ENCODE measurements at places on chromosomes 2 and 18. TPM values are rescaled to one million over a fixed set of nuclear protein-coding genes. Genes with fewer than 3 reads are reported as not detected.

Gene NYAP2
- 0.04 TPM for total RNA-seq

Gene MAP2
- 0.18 TPM for total RNA-seq

Gene AGXT
- total RNA-seq, result not detected

Gene FIGLA
- not detected for total RNA-seq

Gene ADAM17
- 14.4 TPM for total RNA-seq

Gene ANKRD62
- total RNA-seq, result not detected

DNA sequence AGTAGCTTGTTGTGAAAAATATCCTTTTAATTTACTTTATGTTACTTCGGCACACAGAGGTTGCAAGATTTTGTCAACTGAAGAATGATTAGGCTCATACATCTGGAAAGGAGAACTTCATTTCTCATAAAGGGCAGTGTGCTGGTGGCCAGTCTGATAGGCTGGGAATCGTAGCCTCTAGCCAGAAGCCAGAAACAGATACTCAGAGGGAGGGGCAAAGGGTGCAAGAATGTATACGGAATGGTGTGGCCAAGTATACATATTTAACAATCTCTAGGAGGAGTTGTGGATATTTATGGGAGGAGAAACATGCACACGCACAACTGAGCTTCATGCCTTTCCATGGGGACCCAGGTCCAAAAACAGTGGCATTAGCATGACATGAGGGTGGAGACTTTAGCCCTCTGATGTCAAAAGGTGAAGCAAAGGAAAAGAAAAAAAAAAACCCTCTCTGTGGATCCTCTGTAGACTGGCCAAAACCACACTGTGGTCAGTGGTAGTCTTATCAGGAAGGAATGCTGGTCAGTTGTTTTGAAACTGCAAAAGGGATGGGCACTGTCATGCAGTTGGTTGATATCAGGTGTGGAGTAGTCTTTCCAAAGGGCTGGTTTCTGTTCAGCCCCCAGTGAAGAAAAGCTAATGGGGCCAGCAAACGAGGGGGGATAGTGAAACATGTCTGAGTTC is 34.9 kb upstream of the APCDD1 start:
- DNase-seq, result no peak

DNA sequence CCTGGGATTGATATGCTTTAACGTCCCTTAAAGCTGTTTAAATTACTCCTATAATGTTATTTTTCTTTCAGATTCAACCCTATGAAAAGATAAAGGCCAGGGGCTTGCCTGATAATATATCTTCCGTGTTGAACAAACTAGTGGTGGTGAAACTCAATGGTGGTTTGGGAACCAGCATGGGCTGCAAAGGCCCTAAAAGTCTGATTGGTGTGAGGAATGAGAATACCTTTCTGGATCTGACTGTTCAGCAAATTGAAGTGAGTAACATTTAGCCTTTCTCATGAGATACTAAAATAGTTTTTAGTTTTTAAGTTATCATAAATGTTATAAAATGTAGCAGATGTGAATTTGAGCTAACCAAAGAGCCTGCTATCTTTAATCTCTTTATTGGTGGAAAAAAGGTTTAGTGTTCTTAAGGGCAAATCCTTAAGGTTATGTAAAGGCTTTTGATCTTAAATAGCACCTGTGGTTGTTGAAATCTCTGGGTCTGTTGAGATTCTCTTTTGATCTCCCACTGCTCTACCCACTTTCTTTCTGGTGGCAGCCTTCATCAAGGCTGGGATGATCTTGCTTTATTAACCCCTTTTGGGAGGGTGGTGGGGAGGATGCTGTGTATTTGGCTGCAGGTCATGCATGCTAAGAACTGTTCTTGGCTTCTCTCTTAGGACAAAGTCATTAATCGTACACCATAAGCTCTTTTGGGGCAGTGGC is 40.9 kb downstream of the UGP2 start:
- no peak for DNase-seq

- DNase-seq, result no peak
These were observed 54.8 kb upstream of the CREB1 start for GRCh38 chr2:207474863-207475485.

DNA sequence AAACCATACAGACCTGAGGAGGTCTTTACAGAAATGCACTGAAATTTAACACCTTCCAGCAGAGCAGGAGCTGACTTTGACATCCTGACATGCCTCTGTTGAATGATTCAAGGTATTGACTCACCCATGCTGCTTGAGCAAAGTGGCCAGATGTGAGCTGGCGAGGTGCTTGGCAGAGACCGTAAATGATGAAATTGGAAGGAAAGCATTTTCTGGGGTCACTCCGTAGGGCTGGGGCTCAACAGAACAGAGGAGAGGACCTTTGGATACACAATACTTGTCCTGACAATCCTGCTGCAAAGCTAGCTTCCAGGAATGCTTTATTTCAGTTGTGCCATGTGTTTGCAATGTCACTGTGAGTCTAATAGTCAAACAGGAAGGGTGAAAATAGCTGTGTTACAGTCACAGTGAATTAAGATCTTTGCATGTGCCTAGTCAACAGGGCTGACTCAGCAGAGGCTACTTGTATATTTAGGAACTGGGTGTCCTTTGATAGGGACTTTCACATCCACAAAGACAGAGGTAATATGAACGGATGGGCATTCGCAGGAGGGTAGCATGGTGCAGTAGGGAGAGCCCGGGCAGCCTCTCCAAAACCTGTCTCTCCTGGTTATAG is 31.6 kb upstream of the NCK2 start:
- DNase-seq, result no peak

DNA sequence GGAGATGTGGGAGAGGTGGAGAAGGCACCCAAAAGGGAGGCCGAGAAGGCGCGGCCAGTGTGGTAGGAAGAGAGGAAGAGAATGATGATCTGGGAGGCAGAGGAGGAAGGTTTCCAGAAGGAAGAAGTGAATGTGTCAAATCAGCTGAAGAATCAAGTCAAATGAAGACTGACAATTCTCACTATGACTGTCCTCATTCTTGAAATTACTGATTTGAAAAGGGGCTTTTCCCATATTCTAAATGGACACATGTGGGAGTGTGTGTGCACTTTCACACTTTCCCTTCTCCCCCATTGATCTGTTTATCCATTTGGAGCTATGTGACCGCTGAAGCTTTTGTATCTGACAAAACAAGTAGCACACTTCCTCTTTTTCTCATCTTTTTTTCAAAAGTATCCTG is 6.1 kb downstream of the AFF3 start:
- no peak for DNase-seq

- no peak for DNase-seq
These were observed 457.8 kb downstream of the EIPR1 start for GRCh38 chr2:2919574-2920365.

GRCh38 chr2:189350540-189351209 is 90.6 kb upstream of the WDR75 start:
- DNase-seq, result no peak

- DNase-seq, result no peak
These were observed 26.9 kb upstream of the KCTD1 start for GRCh38 chr18:26574958-26575864.

- no peak for DNase-seq
These were observed 21.7 kb downstream of the ACSL3 start for GRCh38 chr2:222882484-222882928.

DNA sequence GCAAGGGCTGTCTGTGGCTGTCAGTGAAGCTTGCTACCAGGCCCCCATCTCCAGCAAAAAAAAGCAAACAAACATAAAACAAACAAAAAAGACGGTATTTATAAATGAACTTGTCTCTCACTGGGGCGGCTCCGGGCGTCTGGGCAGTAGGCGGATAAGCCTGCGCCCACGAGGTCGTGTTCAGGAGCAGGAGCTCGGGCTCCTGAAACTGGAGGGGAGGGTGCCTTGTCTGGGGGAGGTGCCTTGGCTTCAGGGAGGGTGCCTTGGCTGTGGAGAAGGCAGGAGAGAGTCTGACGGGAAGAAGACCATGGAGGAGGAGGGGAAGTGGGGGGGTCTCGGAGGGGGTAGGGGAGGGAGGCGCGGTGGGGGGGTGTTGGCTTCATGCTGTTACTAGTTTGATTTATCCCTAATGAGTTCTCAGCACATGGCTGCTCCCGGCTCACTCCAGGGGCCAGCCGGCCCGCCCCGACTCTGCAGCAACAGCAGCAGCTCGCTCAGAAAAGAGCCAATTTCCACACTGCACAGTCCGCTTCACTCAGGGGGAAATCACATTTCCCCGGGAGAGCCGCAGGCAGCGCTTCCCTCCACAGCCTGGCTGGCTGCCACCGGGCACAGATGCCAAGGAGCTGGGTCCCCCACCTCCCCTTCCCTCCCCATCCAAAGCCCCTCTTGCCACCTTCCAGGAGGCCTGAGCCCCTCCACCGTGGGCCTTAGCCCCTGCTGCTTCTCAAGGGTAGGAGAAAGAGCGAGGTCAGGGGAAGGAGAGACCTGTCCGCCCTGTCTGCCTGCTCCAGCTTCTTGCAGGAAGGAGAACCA is 38.7 kb downstream of the PSD4 start:
- no peak for DNase-seq

DNA sequence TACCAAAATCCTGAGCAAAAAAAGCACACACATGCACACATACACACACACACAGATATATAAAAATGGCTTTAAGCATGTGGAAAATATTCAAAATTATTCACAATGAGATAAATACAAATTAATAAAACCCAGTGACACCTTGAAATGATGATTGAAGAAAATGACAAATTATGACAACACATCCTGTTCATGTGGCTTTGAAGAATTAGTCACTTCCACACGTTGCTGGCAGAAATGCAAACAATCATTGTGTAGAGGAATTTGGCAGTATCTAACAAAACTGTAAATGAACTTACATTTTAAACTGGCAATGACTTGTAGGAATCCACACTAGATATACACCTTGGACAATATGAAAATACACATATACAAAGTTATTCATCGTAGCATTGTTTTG is 95.8 kb upstream of the RGPD4 start:
- DNase-seq, result no peak

- DNase-seq, result no peak
These were observed 51.0 kb upstream of the EML4 start for GRCh38 chr2:42117923-42118753.

DNA sequence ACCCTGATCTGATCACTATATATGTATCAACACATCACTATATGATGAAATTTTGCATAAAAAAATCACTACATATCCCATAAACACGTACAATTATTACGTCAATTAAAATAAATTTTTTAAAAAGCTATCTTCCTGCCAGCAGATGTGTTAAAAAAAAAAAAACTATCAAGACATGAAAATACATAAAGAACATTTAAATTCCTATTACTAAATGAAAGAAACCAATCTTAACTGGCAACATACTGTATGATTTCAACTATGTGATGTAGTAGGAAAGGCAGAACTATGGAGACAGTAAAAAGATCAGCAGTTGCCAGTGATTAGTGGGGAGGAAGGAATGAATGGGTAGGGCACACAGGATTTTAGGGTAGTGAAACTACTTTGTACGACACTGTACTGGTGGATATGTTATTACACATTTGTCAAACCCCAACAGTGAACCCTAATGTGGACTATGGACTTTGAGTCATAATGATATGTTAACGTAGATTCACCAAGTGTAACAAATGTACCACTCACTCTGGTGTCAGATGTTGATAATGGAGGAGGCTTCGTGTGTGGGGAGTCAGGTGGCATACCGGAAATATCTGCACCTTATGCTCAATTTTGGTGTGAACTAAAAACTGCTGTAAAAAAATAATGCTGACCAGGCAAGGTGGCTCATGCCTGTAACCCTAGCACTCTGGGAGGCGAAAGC is 27.4 kb downstream of the USP34 start:
- DNase-seq, result no peak

GRCh38 chr2:36650031-36650829 is 46.3 kb upstream of the VIT start:
- no peak for DNase-seq

GRCh38 chr2:241519669-241520068 is 11.3 kb upstream of the STK25 start:
- DNase-seq, result no peak

DNA sequence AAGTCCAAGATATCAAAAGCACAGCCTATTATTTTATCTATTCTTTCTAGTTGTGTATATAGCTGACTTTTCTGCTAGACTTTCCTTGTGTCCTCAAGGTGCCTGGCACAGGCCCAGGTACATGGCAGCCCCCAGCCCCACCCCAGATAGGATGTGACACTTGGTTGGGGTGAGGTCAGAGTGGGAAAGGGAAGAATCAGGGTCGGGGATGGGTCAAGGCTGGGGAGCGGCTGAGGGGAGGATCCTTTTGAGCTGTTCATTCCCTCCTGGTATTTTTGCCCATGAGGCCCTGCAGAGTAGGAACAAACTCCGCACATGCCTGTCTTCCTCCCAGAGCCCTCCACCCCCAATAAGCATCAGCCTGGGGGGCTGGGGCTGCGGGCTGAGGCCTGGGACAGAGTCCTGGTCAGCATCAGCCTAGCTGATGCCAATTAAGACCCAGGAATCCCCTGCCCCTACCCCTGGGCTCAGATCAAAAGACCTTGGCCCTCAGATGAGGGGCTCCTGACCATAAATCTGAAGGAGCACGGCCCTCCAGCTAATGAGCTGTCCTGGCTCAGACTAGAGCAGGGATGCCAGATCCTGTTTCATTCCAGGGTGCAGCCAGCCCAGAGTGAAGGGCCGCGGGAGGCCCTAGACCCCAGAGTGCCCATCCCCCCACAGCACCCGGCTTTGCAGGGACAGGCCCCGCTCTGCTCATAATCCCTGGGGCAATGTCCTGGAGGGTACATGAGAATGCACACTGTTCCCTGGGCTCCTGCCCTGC is 85.3 kb downstream of the SDC1 start:
- DNase-seq, result no peak

- no peak for DNase-seq
These were observed 881.6 kb upstream of the PIK3C3 start for GRCh38 chr18:41073372-41073954.

Measured in activated naive CD4-positive, alpha-beta T cell treated with anti-CD3 and anti-CD28 coated beads, Interleukin-2, amount 50 U/mL, for 72 hours (primary cell).